ENCODE measurements at places on chromosomes 5 and 9.

DNA sequence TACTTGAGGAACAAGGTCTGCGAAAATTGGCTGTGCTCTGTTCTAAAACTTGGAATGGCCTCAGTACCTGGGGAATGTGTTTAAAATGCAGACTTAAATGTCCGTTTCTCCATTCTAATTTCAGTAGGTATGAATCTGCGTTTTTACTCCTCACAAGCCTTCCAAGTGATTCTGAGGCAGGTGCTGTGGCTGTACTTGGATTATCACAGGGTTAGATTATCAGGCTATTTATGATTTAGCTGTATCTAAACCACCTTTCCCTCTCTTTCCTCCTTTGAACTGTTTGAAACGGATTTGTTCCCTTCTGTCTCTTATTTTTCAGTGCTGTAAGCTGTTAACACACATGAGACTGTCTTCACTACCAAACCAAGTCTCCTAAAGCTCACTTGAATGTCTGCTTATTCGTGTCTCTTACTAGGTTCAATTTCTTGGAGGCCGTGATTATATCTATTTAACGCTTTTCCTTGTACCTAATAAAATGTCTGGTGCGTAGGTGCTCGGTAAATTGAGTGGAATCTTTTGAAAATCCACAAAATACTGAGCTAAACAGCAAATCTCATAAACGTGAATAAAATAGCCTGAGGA is 714 bp upstream of the CETN3 start:
- DNase-seq, result no peak

- no peak for DNase-seq
Observed at GRCh38 chr9:38622951-38623350, 2.6 kb upstream of the ANKRD18A start.

DNA sequence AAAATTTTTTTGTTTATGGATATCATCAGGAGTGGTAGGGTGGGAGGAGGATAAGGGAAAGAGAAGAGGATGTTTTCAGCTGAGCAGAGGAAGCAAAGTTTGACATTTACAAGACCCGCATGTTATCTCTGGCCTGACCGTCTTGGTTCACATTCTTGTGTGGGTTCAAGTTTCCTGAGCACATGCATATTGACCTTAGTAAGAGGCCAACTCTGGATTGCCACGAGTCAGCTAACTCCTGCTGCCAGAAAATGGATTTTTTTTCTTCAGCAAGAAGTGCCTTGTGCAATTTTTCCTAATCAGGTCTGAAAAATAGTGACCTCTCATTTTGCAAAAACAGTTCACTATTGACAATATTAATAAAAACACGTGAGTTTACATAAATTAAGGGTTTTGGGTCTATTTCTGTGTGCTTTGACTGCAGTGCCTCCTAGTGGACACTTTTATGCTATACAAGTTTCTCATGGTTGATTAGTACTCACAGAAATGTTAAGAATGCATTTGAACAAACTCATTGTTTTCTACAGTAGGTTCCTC is 27.1 kb upstream of the BASP1 start:
- peak; percentile 58 for DNase-seq

GRCh38 chr9:14706530-14707140 is 13.4 kb upstream of the ZDHHC21 start:
- no peak for DNase-seq

DNA sequence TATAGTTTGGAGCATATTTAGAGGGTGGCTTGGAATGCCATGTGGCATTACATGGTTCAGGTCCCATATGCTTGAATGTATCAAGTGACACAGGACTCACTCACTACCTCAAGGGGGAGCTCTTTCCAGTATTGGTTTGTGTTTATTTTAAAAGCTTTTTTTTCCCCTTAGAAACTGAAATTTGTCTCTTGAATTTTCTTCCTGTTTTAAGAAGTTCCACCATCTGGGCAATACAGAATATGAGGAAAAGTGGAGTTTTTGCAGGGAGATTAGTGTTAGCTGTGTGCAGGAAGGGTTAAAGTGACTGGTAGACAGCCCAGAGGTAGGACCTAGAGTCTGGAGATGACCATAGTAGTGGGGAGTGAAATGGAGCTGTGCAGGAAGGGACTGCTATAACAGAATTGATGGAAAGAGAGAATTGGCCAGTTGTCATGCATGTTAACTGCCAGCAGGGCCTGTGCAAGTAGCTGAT is 36.6 kb downstream of the CTNNA1 start:
- DNase-seq, result peak; percentile 56

DNA sequence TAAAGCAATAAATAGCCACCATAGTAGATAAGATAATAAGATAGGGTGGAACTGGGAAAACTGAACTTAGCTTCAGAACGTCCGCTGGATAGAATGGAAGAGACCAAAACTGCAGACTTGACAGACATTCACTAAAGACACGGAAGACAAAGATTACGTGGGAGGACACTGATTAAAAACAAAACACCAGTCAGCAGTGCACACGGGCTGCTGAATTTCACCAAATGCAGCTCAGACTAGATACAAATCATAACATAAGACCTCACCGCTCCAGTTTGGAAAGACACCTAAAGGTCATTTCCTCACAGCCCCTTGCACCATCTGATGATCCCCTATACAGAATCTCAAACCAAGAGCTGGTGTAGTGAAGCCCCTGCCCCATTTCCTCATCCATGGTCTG is 2.9 kb upstream of the OR2Y1 start:
- no peak for DNase-seq

GRCh38 chr9:134962065-134962972 is 44.6 kb upstream of the FCN1 start:
- DNase-seq, result no peak

GRCh38 chr5:143364061-143364460 is 39.4 kb downstream of the NR3C1 start:
- no peak for DNase-seq

DNA sequence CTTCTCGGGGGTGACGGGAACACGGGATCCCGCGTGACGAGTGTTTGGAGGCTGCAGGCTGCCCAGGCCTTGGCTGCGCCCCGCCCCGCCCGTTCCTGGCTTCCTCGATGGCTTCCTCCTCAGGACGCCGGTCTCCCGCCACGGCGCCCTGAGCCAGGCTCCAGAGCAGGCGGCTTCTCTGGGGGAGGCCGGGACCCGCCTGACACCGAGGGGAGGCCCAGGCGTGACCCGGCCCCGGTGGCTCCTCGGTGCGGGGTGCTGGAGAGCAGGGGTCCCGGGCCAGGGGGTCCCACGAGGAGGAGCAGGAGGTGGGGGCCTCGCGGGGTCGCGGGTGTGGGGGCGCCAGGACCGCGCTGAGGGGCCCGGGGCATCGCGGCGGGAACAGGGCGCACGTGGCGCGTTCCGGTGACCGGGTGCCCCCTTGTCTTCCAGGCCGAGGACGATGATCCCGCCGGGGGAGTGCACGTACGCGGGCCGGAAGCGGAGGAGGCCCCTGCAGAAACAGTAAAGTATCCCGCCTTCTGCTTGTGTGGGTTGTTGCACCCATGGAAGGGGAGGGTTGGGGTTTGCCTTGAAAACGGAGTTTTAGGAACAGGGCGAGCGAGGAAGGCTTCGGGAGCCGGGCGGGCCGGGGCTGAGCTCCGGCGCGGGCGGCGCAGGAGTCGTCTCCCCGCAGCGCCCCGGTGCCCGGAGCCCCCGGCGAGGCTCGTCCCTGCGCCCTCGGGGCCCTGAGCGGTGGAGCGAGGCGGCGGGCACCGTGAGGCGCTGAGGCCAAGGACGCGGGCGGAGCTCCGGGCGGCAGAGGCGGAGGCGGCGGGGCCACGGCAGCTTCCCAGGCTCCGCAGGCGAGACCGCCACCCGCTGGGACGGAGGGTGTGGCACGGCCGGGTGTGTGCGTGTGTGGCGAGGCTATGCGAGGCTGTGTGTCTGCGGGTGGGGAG is 22.2 kb downstream of the AHRR start:
- DNase-seq, result peak; percentile 71

GRCh38 chr5:53556001-53556400 is 4.4 kb upstream of the NDUFS4 start:
- DNase-seq, result no peak

GRCh38 chr9:136541179-136541578 is 4.7 kb downstream of the NOTCH1 start:
- DNase-seq, result no peak

DNA sequence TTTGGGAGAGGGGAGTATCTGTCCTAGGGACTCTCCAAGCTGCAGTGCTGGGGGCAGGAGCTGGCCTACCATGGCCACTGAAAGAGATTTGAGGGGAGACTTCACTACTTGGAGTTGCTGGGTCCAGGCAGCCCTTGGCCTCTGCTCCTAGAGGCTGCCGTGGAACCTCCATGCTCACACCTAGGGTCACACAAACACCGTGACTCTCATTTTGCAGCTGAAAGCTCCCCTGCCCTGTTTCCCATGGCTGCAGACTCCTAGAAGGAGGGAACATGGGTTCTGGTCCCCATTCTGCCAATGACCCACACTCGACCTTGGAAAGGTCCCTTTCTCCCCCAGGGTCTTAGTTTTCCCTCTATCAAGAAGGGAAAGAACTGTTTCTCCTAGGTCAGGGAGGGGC is 147.1 kb upstream of the PPP1R26 start:
- DNase-seq, result no peak

DNA sequence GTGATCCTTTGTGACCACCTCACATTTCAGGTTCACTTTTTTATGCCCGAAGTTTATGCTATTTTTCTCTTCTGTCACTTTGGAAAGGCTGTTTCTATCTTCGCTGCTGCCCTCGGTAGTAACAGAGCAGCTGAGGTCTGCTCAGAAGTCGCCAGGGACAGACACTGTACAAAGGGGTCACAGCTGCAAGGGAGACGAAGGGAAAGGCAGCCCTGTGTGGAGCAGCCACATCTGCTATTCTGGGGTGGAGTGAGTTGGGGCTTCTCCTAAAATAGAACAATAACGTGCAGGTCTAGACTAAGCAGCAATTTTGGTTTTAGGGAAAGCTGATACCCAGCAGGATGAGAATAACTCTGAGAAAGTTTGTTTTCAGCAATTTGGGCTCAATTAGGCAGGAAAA is 72.5 kb downstream of the ACTL7B start:
- no peak for DNase-seq

- DNase-seq, result no peak
Observed at GRCh38 chr5:124859027-124859426, 112.6 kb upstream of the ZNF608 start.

DNA sequence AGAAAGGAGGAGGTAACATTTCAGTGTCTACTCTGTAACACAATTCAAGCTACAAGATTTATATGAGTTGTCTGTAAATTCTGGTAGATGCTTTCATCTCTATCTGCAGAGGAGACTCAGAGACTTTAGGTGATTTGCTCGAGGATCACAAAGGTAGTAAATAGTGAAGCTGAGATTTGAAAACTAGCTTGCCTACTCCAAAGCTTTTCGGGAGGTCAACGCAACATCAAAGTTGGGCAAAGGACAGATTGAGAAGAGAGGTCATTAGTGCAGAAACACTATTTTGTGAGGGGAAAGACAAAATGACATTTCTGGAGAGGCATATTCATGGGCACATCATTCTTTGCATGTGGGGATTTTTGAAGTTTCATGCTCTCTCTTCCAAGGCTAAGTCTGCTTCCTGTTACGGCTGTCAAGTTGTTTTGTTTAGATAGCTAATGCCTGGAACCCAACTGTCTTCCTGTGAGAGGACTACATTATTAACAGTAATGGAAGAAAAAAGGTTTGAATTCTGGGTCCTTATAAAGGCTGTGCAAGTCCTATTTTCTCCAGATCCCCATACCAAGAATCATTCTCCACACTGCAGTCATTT is 413.5 kb upstream of the ZNF462 start:
- no peak for DNase-seq

- no peak for DNase-seq
Observed at GRCh38 chr9:13719446-13719845, 440.0 kb upstream of the MPDZ start.

DNA sequence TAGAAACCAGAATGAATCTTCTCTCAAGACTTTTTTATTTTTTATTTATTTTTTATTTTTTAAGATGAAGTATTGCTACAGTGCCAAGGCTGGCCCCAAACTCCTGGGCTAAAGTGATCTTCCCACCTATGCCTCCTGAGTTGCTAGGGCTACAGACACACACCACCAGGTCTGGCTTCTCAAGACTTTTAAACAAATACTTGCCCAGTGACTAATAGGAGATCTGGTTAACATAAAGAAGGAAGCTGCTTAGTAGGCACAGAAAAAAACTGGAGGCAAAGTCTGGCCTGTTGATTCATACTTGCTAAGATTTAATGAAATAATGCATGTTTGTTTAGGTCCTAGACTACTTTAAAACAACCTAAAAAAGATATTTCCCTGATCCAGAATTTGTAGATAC is 43.8 kb downstream of the SLC38A9 start:
- DNase-seq, result peak; percentile 48

- no peak for DNase-seq
Observed at GRCh38 chr5:131405674-131406073, 141.8 kb downstream of the CDC42SE2 start.

DNA sequence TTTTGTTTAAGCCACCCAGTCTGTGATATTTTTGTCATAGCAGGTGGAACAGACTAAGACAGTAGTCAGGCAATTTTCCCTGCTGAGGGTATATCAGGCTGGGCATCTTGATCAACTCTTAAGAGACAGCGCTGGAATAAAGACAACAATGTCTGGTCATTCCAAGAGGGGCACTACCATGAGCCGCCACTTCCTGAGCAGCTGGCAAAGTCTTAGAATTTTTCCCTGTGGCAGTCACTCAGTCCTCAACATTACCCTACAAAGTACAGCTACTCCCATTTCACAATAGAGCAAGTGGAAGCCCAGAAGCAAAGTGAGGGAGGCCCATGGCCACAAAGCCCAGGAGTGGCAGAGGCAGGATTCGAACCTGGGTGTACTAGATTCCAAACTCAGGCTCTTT is 74.8 kb downstream of the SH3PXD2B start:
- no peak for DNase-seq

DNA sequence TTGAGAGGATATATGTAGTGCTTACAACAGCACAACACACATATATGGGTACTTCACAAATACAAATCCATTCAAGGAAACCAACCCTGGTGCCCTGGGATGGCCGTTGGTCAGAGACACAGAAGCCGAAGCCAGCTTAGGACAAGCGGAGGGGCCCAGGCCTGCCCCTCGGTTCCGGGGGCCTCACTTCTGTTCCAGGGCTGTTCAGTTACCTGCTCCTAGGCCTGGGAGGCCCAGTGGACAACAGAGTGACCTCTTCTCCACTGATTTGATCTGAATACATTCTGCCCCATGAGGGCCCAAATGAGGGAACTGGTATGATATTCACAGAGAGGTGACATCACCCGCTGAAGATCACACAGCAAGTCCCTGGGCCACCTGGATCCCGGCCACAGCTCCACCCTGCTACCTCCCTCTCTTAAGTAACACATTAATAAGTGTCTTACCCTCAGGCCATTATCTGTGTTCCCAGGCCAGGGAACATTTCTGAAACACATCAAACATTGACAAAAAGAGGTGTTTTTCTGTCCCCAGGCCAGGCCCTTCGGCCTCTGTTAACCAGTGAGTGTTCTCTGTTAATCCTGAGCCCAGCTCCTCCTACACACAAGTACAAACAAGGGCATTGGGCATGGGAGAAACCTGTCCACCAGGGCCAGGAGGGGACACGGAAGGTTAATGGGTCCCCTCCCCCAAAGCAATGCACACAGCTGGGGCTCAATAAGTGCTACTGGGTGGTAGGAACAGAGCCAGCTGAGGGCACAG is 4.5 kb upstream of the GRHPR start:
- DNase-seq, result no peak

GRCh38 chr5:172044631-172045314 is 38.3 kb upstream of the FBXW11 start:
- DNase-seq, result no peak

- DNase-seq, result no peak
Observed at GRCh38 chr9:129393064-129393463, 215.0 kb upstream of the IER5L start.

All from T47D (cell line).